ENCODE measurements at places on chromosomes 12 and 14.

- DNase-seq = peak; percentile 18
Measured at GRCh38 chr12:94207849-94208621, 59.7 kb downstream of the PLXNC1 start.

GRCh38 chr12:97482143-97482693 is 19.6 kb downstream of the RMST start:
- no peak for DNase-seq

DNA sequence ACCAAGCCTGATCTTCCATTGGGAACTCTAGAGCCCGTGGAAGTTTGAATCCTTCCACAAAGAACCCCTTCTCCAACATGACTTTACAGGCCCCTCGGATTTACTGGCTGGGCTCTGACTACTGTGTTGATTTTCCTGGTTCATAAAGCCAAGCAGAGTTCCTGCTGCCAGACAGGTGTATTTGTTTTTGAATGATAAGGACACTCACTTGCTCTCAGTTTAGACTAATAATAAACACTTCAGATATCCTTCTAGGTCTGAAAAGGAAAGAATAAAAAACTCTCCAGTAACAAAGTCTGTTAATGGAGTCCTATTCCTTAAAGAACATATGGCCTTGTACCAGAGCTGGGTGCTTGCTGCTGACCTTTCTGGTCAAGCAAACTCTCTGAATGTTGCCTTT is 31.0 kb downstream of the SIX1 start:
- no peak for DNase-seq

DNA sequence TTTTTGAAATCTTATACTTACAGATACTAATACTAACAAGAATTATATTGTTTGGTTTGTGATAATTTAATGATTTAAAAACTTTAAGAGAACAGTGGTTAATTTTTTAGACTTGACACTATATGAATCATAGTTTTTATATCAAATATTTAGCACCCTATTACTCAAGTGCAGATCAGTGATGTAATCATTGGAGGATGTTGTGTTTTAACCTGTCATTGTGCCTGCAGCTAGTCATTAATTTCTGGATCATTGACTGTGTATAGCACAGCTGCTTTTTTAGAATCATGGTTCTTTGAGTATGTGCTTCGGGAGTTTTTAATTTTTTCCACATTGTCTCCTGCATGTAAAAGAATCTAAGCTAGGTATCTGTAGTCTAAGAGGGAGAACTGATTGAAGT is 17.3 kb downstream of the ARID4A start:
- DNase-seq = no peak

DNA sequence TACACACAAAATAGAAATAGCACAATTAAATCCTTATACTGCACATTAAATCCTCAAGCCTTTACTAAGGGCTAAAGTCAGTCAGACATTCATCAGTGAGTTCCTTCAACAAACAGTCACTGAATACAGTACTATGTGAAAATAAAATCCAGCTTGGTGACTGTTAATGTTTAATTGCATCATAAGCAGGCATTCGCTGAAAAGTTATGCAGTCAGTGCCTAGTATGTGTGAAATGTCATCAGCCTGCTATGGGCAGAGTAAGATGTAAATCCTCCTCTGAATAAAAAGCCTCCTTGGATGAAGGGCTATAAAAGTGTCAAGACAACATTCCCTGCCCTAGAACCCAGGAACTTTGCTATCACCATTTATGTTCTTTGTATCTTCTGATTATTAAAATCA is 116.4 kb downstream of the PRICKLE1 start:
- no peak for DNase-seq

DNA sequence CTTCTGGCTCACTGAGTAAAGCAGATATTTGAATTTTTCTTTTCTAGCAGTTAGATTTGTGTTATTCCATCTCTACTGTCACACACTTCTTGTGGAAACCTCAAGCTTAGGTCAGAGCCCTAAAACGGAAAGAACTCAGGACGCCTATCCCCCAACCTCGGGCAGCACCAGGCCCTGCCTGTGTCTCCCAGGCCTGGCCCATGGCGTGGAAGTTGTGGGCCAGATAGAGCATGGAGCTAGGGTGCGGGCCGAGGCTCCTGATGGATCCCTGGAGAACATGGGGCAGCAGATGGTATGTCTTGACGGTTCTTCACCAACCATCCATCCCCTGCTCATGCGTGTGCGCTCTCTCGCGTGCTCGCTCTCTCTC is 20.6 kb downstream of the P2RX4 start:
- no peak for DNase-seq

DNA sequence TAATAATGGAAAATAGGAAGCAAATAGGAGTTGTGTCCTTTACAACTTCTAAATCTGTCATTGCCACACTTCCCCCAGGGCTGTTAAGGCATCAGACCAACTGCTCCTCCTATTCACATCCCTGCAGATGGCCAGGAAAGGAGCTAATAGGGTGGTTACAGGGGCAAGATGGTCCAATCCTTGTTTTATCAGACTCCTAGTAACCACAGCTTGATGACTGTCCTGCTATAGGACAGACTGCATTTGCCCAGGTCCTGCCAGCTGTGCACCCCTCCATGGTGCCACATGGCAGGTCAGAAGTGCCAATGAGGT is 10.9 kb upstream of the KRT2 start:
- no peak for DNase-seq

DNA sequence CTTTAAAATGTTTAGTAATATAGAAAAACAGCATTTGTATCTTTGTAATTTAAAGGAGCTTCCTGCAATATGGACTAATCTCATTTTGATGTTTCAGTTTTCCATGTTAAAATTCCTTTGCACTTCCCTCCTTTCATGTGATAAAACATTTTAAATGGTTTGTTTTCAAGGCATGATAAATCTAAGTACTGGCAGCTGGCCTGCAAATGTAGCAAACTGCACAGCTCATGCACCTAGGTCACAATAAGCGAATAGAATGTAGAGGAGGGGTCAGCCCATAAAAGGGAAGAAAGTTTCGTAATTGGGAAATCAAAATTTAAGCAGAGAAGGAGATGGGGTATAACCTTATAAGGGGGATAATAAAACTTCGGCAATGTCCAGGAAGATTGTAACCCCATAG is 80.0 kb upstream of the KCNH3 start:
- DNase-seq = no peak

GRCh38 chr12:14111230-14111865 is 129.9 kb upstream of the GRIN2B start:
- no peak for DNase-seq

DNA sequence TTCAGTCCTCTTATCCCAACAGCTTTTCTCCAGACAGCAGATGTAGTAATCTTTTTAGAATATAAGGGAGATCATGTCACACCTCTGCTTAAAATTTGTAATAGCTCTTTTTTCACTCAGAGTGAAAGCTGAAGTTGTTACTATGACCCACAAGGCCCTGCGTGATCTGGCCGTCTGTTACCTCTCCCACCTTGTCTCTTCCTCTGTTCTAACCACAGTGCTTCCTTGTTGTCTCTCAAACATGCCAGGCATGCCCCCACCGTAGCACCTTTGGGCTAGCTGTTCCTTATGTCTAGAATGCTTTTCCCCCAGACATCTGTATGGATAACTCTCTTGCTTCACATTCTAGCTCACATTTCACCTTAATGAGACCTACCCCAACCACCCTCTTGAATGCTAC is 6.5 kb downstream of the NECAP1 start:
- no peak for DNase-seq

- no peak for DNase-seq
Measured at GRCh38 chr14:97218274-97218673, 421.1 kb downstream of the VRK1 start.

GRCh38 chr12:58310809-58311622 is 369.6 kb downstream of the ATP23 start:
- DNase-seq = no peak

DNA sequence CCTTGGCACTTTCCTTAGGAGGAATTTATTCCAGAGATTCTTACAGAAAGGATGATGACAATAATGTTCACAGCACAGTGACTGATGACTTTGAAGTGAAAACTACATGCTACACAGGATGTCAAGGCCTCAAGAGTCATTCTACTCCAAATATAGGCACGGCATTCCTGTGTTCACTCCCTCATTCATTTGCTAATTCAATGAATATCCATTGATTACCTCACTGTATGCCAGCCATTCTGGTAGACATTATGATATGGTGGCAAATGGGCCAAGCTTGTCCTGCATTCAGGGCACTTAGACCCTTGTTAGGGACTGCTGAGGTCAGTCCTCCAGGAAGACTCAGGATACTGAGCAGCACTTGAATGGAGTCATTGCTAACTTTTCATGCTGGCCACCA is 48.0 kb downstream of the FOXN4 start:
- DNase-seq = no peak

DNA sequence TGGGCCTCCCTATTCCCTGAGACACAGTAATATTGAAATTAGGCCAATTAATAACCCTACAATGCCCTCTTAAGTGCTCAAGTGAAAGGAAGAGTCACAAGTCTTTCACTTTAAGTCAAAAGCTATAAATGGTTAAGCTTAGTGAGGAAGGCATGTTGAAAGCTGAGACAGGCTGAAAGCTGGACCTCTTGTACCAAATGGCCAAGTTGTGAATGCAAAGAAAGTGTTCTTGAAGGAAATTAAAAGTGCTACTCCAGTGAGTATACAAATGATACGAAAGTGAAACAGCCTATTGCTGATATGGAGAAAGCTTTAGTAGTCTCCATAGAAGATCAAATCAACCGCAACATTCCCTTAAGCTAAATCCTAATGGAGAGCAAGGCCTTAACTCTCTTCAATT is 140.8 kb downstream of the PTCSC3 start:
- no peak for DNase-seq

- no peak for DNase-seq
Measured at GRCh38 chr12:92462049-92462448, 240.7 kb upstream of the PLEKHG7 start.

- no peak for DNase-seq
Measured at GRCh38 chr12:4589941-4590340, 27.9 kb downstream of the DYRK4 start.

- DNase-seq = no peak
Measured at GRCh38 chr14:73105050-73105449, 31.3 kb upstream of the PSEN1 start.

- DNase-seq = no peak
Measured at GRCh38 chr12:119634743-119635142, 33.2 kb upstream of the PRKAB1 start.

- DNase-seq = no peak
Measured at GRCh38 chr12:28767836-28768348, 381.2 kb upstream of the FAR2 start.

DNA sequence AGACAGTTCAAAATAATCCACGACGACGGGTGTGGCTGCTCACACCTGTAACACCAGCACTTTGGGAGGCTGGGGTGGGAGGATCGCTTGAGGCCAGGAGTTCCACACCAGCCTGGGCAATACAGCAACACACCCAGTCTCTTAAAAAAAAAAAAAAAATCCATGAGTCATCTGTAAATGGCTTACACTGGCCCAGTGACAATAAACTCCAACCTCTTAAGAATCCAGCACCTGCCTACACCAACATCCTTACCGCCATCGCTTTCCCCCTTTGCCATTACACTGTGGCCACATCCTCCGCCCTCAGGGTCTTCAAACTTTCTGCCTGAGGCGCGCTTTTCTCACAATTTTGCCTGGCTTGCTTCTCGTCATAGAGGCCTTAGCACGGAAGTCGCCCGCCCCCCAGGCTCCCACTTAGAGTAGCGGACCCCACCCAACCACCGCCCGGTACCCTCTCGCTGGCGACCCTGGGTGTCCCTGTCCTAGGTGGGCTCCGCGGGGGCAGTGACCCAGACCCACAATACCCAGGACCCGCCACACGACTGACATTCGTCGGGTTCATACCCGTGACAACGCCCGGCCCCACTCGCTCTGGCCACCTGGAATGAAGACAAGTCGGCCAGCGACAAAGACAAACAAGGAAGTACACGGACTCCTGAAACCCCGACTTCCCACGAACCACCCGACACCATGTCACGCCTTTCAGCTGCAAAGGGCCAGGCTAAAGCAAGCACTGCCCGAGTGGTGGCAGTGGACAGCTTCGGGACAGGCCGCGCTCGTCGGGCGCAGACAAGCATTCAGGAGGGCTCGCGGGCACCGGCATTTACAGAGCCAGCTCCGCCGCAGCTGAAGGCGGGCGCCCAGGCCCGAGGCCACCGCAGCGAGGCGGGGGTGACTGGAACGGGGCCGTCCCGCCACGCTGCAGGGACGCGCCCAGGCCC is 636 bp downstream of the GOLGA3 start:
- no peak for DNase-seq

- no peak for DNase-seq
Measured at GRCh38 chr12:70576341-70577282, 60.6 kb downstream of the PTPRB start.

DNA sequence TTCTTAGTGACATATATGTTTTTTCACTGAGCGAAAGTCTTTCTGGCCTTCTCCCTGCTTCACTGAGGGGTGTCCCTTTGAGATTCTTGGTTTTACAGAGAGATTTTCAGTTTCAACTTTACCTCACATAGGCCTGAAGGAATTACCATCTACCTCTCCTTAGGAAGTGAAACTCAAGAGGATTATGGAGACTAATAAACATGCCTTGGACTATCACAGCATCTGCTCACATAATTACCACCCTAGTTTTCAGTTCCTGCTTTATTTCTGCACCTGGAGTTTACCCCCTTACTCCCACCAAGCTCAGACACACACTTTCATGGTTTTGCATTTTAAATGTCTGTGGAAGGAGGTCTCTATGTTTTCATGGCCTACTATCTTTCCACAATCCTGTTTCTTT is 118.3 kb upstream of the SCAF11 start:
- DNase-seq = no peak

GRCh38 chr14:69675877-69676416 is 64.6 kb downstream of the SUSD6 start:
- no peak for DNase-seq

Data from stimulated activated CD8-positive, alpha-beta memory T cell treated with anti-CD3 and anti-CD28 coated beads, Interleukin-2, amount 100 ng/mL, for 48 hours (primary cell).